T follicular helper cell (primary cell): ENCODE measurements at places on chromosomes 2 and 18.

DNA sequence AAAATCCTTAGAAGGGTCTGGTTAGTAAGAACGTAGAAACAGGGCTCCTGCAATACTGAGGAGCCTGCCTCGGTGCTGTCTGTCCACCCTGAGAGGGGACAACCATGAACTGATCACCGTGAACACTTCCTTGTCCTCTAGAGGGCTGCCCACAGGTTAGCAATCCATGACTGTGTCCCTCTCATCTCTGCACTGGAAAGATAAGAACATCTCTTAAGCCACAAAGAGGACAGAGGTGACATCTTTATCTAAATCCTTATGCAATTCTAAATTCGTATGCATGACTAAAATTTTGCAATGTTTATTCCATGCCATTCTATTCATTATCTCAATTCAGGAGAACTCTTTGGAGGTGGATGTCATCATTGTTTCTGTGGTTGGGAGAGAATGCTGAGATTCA is 12.8 kb downstream of the EFR3B start:
- DNase-seq: no peak

DNA sequence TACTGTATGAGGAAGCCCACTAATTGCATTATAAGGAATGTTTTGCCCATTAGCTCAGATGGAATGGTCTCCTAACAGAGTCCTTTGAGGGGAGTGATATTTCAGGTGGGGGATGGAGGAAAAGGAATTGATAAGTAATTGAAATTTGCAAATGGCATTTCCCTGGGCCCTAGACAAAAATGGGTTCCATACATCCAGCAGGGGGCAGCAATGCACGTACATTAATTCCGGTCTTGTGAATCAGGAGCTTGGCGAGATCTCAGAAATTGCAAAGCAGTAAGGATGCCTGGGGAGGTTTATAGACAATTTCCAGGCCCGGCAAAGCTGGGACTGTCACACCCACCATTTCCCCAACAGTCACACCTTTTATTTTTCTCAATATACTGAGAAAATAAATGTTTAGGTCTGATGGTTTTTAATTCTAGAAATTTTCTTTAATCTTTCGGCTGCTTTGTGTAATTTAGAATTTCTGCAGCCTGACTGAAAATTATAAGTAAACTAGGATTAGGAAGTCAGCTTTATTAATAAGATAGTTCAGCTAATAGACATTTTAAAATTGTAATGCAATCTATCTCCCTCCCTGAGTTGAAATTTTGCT is 122.8 kb downstream of the LYPD1 start:
- DNase-seq: no peak

DNA sequence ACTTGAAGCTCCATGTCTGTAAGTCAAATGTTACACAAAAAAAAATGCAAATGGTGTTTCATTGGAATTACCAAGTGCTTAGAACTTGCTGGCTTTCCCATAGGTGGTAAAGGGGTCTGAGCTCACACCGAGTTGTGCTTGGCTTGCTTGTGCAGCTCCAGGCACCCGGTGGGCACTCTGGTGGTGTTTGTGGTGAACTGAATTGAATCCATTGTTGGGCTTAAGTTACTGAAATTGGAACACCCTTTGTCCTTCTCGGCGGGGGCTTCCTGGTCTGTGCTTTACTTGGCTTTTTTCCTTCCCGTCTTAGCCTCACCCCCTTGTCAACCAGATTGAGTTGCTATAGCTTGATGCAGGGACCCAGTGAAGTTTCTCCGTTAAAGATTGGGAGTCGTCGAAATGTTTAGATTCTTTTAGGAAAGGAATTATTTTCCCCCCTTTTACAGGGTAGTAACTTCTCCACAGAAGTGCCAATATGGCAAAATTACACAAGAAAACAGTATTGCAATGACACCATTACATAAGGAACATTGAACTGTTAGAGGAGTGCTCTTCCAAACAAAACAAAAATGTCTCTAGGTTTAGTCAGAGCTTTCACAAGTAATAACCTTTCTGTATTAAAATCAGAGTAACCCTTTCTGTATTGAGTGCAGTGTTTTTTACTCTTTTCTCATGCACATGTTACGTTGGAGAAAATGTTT is 97.9 kb upstream of the IL1R2 start:
- no peak for DNase-seq

GRCh38 chr2:37469126-37469525 is 124.7 kb downstream of the QPCT start:
- DNase-seq: no peak

DNA sequence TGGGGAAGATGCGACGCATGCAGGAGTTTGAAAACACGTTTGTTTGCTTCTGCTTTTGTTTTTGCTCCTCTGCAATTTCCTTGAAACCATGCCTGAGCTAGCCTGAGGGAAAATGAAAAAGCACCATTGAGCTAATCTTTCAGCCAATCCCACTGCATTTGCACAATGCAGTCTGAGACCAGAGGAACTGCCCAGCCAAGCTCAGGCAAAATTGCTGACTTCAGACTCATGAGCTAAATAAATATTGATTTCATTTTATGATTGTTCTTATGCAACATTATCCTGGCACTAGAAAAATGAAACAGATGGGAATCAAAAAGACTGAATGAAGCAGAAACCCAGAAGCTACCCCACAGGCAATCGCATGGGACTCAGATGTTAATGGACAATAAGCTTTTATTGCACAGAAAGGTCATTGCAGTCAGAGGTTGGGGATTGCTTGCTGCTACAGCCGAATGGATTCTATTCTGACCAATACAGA is 37.0 kb downstream of the TPRKB start:
- DNase-seq: no peak

DNA sequence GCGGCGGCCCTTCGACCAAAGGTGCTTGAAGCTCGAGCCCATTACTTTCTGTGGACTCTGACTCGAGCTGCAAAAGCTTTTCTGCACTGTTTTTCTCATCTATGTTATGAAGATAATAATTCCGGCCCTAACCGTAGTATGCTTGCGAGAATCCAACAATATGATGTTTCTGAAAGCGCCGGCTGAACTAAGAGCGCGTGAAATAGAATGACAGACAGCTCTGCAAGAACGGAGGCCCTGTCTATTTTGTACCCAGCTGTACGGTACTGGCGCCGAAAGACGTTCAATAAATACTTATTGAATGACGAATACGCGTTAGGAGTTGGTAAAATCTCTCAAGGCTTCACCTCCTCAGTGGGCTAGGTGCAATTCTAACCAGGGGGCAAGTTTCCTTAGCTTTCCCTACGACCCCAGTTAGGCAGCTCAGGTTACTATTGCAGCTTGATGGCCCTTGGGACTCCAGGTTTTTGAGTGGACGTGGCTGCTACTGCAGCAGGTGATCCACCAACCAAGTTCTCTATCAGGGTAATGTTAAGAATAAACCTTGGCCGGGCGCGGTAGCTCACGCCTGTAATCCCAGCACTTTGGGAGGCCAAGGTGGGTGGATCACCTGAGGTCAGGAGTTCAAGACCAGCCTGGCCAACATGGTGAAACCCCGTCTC is 570 bp downstream of the SCRN3 start:
- peak; percentile 7 for DNase-seq

GRCh38 chr2:230891509-230891908 is 26.8 kb downstream of the ITM2C start:
- DNase-seq: no peak

DNA sequence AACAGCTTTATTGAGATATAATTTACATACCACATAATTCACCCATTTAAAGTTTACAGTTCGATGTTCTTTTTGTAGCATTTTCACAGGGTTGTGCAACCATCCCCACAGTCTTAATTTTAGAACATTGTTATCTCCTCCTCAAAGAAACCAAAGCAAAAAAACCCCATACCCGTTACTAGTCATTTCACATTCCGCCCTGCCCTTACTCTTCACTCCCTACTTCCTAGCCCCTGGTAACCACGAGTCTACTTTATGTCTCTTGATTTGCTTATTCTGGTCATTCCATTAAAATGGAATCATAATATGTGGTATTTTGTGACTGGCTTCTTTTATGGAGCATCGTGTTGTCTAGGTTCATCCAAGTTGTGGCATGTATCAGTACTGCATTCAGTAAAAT is 137.7 kb downstream of the TANC1 start:
- DNase-seq: no peak

GRCh38 chr2:43075811-43076585 is 150.4 kb downstream of the ZFP36L2 start:
- DNase-seq: no peak

GRCh38 chr2:140669911-140670310 is 1460.9 kb downstream of the LRP1B start:
- DNase-seq: no peak

DNA sequence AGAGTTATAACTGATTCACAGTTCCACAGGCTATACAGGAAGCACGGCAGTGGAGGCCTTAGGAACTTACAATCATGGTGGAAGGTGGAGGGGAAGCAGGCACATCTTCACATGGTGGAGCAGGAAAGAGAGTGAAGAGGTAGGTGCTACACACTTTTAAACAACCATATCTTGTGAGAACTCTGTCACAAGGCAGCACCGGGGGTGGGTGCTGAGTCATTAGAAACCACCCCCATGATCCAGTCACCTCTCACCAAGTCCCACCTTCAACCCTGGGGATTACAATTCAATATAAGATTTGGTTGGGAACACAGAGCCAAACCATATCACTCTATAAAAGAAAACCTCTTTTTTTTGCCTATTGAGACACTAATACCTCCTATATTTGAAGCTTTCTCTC is 1108.5 kb upstream of the CDH2 start:
- no peak for DNase-seq

DNA sequence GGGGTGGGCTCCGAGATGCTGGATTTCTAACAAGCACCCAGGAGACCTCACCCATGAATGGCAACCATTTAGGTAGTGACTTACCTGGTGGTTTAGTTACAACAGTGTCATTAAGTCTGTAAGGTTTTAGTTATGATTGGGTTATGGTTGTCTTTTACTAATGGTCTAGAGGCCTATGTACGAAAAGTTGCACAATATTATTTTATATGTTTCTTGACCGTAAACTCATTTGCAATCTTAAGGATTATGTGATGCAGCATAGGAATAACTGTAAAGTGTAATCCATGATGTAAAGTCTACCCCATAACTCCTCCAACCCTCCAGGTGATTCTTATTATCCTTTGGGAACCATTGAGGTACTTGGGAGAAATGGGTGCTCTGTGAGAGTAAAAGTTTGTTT is 155.4 kb upstream of the ZEB2 start:
- DNase-seq: no peak

GRCh38 chr2:65634304-65634703 is 201.9 kb upstream of the SPRED2 start:
- DNase-seq: no peak
